ENCODE measurements at places on chromosomes 3 and 15.

DNA sequence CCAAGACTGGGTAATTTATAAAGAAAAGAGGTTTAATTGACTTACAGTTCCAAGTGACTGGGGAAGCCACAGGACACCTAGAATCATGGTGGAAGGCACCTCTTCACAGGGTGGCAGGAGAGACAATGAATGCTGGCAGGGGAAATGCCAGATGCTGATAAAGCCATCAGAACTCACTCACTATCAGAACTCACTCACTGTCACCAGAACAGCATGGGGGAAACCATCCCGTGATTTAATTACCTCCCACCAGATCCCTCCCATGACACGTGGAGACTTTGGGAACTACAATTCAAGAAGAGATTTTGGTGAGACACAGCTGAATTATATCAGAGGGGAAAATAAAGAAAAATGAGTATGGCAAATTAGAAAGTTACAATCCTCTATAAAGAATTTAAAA, 310.9 kb downstream of the BCHE start:
- DNase-seq, result no peak

DNA sequence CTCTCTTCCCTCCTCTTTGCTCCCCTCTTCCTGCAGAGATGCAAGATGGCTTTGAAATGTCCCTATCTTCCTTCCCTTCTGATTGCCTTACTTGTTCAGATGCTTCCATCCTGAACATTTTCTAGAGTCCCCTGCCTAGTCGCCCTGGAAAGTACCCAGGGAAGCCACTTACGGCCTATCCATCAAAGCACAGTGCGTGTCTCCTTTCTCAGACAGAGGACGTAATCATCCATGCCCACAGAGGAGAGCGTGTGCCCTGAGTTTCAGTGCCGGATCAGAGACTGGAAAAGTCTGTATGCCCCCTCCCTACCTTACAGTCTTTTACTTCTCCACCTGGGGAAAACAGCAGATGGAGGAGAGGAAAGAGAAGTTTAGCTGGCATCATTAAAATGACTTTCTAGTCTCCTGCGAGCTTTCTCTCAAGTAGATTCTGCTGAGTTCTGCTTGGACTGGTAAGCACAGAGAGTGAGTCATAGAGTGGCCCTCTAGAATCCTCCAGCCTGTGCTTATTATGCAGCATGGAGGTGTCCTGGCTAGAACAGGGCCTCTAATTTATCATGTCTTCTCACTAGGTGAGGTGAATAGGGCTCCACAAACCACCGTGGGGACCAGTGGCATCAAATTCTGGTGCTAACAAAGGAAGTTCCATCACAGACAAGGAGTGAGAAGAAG, 114.6 kb downstream of the SLCO3A1 start:
- DNase-seq, result no peak

GRCh38 chr3:148955544-148956346, 35.6 kb upstream of the GYG1 start:
- DNase-seq, result peak; percentile 56

GRCh38 chr15:35182841-35183479, 97.9 kb upstream of the NANOGP8 start:
- DNase-seq, result peak; percentile 64

DNA sequence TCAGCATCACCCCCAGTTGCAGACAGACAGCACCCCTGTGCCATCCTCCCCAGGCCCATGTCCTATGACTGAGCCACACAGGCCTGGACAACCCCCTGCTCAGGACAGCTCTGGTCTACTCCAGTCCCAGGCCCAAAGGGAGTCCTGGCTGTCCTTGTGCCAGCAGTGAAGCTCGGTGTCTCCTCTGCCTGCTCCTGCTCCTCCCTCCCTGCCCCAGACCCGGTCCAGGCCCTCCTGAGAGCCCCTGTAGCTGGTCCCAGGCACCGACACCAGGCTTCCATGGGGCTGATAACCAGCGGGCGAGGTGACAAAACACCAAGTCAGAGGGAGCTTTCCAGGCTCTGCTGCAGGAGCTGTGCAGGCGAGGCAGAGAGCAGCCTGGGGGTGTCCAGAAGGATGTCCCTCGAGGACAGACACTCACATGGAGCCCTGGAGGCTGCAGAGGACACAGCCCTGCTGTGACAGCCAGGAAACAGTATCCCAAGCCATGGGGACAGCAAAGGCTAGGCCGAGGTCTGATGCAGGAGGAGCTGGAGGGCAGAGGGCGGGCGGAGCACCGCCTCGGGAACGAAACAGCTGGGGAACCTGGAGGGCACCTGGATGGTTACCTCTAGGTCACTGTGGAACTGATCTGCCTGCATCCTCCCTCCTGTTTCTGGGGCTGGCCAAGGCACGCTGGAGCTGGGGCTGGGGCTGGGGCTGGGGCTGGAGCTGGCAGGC, 103.8 kb upstream of the PRR20G start:
- DNase-seq, result no peak

- no peak for DNase-seq
Observed at GRCh38 chr3:88225326-88226008, 75.7 kb downstream of the C3orf38 start.

- DNase-seq, result no peak
Observed at GRCh38 chr3:94811836-94812235, 749.0 kb downstream of the NSUN3 start.

GRCh38 chr3:70832089-70832833, 519.8 kb upstream of the MDFIC2 start:
- DNase-seq, result no peak

- no peak for DNase-seq
Observed at GRCh38 chr3:187976365-187976900, 177.5 kb upstream of the LPP start.

DNA sequence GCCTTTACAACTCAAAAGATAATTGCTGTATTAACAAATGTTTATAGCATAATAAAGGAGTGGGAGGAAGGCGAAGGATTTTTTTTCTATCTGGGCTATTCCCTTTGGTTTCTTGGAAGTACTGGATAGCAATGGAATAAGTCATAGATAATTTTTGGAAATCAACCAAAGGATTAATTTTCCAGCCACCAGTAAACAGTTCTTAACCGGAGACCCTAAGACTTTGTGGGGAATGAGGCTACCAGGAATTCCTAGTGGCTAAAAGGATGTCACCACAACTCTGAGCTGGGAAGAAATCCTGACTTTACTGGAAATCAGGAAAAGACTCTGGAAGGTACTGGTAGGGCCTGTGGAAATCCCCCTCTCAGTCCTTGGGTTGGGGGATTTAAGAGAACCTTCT, 138.4 kb upstream of the RARB start:
- DNase-seq, result no peak

GRCh38 chr3:4595710-4596113, 102.6 kb downstream of the ITPR1 start:
- no peak for DNase-seq

DNA sequence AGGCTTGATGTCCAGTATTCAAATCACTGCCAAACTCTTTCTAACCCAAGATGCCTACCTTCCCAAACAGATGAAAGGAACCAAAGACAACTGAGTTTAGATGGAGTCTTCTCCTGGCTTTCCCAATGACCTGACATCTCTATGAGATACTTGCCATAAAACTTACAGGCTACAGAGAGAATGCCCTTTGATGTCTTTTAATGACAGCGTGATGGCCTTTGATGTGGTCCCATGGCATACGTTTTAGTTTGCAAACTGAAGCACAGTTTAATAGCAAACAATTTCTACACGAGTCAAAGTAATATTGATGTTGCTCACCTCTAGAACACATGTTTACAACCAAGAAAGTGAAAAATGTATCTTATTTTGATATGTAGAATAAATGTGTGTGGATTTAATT, 73.2 kb downstream of the ZIC4 start:
- no peak for DNase-seq

GRCh38 chr3:5013021-5013906, 34.0 kb downstream of the BHLHE40 start:
- DNase-seq, result no peak

DNA sequence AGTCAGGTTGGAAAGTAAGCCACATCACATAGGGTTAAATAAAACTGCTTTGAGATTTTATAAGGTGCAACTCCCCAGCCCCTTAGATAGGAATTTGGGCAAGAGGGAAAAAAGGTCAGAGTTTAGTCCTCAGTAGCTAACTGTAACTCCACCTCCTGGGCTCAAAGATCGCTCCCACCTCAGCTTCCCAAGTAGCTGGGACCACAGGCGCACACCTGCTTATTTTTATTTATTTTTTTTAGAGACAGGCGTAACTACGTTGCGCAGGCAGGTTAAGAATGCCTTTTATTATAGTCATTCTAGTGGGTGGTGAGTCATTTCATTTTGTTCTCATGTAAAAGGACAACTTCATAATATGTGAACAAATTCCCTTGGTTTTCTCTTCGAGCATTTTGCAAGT, 14.7 kb downstream of the TM2D3 start:
- no peak for DNase-seq
